Motor neuron (in vitro differentiated cells): ENCODE measurements at places on chromosomes 11 and 22. TPM values are rescaled to one million over a fixed set of nuclear protein-coding genes. Genes with fewer than 3 reads are reported as not detected.

The CCDC15 gene
- total RNA-seq, result 4.1 and 4.4 TPM in 2 replicates

DNA sequence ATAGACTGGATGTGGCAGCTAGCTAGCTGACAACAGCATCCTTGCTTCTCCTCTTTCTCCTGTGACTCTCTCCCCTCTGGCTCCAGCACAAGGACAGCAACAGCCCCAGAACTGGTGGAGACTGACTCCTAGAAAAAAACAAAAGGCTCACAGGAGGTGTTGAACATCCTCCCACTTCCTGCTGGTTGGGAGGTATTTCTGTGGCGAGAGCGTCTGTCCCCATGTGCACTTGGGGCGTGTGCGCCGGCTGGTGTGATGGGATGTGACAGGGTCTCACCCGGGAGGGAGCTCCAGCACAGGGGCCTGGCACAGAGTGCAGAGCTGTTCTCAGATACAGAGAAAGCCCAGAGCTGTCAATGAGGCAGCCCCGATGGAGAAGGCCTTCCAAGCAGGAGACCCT is 107.2 kb upstream of the E2F8 start:
- no peak for ATAC-seq

DNA sequence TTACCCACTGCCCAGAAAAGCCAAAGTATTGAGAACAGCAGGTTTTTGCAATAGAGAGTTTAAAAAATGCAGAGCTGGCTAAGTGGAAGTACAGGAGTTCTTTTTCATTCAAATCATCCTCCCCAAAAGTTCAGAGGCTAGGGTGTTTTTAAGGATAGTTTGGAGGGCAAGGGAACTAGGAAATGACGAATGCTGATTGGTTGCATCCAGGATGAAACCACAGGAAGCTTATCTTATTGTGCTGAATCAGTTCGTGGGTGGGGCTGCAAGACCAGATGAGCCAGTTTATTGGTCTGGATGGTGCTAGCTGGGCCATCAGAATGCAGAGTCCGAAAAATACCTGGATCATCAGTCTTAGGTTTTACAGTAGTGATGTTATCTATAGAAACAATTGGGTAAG is 1427.1 kb downstream of the LRRC4C start:
- ATAC-seq, result no peak

- no peak for ATAC-seq
Measured at GRCh38 chr11:35078470-35078735, 60.6 kb upstream of the CD44 start.

GRCh38 chr22:18976197-18976751 is 40.2 kb upstream of the PRODH start:
- peak; percentile 45 for ATAC-seq

The MGAT3 gene
- total RNA-seq, result 21.0 and 22.8 TPM in 2 replicates

- ATAC-seq, result peak; percentile 22
Measured at GRCh38 chr11:68181719-68182451, 31.2 kb downstream of the KMT5B start.

DNA sequence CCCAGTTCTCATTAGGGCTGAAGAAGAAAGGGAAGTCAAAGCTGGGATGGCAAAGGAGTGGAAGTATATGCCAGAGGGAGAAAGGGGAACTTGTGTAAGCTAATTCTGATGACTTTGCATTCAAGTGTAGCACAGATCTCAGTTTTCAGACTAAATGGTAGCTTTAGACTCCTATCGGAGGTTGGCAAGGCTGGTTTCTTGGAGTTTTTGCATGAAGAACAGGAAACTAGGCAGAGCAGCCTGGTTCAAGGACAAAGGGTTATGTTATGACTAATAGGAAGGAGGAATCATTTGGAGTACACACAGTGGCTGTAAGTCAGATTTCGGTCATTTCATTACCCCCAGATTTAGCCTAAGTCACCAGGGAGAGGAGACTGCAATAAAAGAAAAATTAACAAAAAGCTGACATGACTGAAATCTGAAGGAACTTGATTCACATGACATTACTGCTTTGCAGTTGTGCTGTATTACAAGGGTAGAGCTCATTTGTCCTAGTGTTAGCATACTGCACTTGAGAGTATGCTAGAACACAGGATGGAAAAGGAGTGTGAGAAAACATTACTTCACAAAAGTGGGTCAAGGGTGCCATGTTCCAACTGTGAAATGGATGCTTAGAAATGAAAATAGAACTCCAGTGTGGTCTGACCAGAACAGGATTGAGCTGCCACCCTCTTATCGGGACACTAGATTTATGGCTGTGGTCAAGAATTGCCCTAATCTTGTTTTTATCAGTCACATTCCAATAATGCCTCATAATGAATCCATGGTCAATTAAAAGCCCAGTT is 23.6 kb downstream of the ADM start:
- no peak for ATAC-seq

- peak; percentile 47 for ATAC-seq
Measured at GRCh38 chr11:22787551-22788162, 41.9 kb downstream of the SVIP start.

GRCh38 chr11:67504005-67504949 is 886 bp downstream of the PITPNM1 start:
- ATAC-seq, result peak; percentile 15

GRCh38 chr22:42317691-42318547 is 47.5 kb upstream of the TCF20 start:
- ATAC-seq, result peak; percentile 2

DNA sequence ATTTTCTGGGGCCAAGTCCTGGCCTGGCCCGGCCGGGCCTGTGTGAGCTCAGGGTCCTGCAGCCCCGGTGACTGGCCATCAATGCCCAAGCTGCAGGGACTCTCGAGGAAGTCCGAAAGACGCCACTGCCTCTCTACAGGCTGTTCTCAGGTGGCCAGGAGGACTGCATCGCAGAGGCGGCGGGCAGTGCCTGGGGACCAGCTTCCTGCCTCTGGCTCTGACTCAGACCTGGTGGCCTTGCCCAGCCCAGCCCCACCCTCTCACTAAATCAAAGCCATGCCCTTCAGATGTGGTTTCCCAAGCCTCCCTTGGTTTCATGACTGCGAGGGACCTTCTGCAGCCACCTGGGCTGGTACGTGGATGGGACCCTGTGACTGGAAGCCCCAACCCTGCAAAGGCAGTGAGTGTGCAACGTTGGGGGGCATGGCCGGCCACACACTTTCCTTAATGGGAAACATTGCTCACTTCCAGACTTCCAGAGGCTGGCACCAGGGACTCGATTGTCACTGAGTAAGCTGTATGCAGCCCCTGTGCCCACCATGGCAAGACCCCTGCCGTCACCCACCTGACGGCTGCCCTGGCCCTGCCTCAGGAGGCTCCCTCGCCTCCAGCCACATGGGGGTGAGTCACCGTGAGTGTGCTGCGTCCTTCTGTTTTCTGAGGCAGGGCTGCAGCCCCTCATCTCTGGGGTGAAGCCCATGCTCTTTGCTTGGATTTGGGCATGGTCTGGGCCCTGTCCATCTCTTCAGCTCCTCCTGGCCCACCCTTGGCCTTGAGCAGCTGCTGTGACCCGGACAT is 6.0 kb upstream of the FGF3 start:
- ATAC-seq, result no peak

GRCh38 chr11:62438641-62439040 is 19.8 kb downstream of the SCGB1A1 start:
- no peak for ATAC-seq

The MIOX gene
- total RNA-seq, result 0.37 TPM in 1 of 2 replicates, not detected in the other

GRCh38 chr11:113577356-113578032 is 102.3 kb upstream of the DRD2 start:
- no peak for ATAC-seq

GRCh38 chr11:14499178-14499559 is 442 bp downstream of the COPB1 start:
- peak; percentile 69 for ATAC-seq

The KLHDC7B gene
- 0.60 and 0.93 TPM in 2 replicates for total RNA-seq

DNA sequence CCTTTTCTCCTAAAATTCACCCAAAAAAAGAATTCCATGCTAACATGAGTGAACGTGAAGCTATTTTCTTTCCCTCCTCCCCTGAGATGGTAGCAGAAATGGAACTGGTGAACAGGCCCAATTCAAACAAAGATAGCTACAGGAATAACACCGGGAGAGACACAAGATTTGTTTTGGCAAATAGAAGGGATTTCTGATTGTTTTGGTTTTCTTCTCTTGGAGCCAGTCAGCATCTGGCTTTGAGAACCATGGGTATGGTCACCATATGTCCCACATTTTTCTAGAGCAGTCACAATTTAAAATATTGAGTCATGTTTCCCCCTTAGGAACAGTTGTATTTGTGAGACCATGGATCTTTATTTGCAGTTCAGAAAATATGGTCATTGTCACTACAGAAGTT is 214.1 kb downstream of the FAM76B start:
- no peak for ATAC-seq

GRCh38 chr11:61904539-61905048 is 12.8 kb downstream of the RAB3IL1 start:
- peak; percentile 70 for ATAC-seq

GRCh38 chr11:72514331-72514730 is 80.0 kb upstream of the CLPB start:
- ATAC-seq, result no peak
